Psoas muscle (tissue), 8 donors: ENCODE measurements at places on chromosomes 5 and 9. TPM values are rescaled to one million over a fixed set of nuclear protein-coding genes. Genes with fewer than 3 reads are reported as not detected.

DNA sequence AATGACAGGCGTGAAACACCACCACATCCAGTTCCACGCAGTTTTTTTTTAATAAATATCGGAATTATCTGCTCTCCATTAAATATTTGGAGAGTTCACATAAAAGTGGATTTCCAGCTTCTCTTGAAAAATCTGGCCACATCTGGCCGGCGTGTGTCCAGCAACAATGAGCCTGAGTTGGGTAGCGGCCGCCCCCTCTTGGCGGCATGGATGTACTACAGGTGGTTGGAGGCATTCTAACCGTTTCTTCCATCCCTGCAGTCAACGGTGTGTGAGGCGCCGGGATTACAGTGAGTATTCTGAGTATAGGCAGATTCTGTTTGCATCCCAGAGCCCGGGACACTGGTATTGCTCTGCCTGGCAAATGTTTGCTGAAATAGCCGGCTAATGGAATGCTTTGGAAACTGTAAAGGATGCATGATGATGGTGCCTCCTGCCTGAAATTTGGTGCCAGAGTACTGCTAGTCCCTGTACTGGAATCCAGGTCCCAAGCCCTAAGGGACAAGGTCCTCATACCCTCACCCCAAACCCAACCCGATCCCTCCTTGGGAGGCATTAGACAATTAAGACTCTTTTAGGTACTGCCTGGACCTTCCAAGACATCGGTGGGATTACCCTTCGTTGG, 13.6 kb upstream of the GM2A start:
- peak; percentile 90 for DNase-seq

The PCDHA12 gene
- 0.06 TPM for polyA plus RNA-seq

DNA sequence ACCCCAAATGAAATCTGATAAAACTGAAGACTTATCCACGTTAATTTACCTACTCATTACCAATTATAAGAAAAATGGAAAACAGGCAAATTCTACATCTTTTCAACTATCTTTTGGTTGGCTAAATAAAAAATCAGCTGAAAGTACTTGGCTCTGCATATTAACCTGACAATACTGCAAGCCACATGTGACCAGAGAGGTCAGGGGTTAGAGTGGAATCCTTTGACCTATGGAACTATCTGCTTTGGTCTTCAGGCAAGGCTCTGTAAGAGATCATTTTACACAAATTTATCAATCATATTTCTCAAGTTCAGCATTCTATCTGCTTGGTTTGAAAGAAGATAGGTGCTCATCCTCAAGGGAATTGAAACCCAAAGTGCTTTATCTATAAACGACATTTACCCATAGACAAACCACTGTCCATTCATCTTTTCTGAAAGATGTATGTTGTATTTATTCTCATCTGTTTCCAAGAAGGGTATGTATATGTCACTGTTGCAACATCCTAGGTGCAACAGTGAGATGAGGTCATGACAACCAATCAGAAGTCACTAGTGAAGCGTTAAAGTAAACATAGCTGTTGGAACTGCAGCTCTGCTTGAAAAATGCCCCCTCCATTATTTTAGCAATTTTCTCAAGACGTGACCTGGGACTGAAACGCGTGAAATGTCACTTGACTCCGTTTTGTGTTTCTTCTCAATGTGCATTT, 144.9 kb upstream of the POU5F2 start:
- no peak for DNase-seq

GRCh38 chr5:178069909-178070308, 43.4 kb upstream of the N4BP3 start:
- DNase-seq: no peak

GRCh38 chr5:151047814-151048425, 27.5 kb downstream of the GPX3 start:
- DNase-seq: no peak

DNA sequence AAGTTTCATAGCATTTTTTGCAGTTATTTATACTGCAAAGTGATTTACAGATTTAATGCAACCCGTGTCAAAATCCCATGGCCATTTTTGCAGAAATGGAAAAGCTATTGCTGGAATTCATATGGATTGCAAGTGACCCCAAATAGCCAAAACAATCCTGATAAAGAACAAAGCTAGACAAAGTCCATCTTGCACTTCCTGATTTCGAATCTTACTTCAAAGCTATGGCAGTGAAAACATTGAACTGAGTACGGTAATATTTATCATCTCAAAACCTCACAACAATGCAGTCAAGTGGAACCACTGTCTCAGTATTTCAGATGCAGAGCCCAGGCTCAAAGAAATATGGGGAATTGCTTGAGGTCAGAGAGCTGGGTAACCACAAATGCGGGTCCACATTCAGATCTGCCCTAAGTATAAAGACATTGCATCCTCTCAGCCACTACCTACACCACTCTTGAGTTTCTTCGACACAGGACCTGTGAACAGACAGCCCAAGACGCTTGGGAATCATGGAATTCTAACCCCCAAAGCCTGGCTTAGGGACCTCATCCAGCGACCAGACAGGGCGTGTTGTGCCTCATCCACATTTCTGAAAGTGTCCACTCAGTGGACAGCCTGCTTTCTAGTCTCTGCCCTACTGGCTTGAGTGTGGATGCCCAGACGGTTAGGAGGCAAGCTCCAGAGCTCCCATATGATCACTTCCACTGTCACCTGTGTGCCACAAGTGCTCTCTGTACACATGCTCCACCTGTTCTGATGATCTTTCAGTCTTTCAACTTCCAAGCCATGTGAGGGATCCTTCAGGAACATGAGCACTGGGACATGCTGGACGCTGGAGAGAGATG, 39.3 kb upstream of the KCNIP1 start:
- no peak for DNase-seq

DNA sequence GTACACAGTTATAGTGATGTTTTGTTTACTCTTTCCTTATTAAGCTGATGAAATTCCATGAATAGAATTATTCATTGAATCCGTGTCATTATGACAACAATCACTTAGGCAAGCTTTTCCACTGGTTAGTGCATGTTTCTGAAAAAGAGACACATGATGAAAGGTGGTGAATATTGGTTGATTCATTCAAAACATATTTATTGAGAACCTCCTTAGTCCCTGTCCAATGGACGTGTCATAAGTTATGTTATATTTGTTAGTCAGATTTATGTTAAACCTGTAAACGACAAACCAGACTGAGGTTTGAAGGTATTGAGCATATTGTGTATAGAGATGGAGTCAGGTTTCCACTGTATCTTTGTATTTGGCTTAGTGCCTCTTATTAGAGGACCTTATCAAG, 1888.9 kb upstream of the CDH6 start:
- DNase-seq: no peak

DNA sequence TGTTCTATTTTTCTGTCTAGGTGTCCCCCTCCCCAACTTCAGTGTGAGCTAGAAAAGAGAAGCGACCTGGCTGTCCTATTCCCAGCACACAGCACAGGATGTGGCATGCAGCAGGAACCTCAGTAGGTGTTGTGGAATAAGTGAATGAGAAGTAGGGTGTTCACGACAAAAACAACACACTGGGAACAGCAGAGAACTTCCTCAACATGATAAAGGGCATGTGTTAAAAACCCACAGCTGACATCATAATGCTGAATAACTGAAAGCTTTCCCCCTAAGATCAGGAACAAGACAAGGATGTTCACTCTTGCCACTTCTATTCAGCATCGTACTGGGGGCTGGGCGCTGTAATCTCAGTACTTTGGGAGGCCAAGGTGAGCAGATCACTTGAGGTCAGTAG, 155.6 kb upstream of the ZNF618 start:
- DNase-seq: no peak

DNA sequence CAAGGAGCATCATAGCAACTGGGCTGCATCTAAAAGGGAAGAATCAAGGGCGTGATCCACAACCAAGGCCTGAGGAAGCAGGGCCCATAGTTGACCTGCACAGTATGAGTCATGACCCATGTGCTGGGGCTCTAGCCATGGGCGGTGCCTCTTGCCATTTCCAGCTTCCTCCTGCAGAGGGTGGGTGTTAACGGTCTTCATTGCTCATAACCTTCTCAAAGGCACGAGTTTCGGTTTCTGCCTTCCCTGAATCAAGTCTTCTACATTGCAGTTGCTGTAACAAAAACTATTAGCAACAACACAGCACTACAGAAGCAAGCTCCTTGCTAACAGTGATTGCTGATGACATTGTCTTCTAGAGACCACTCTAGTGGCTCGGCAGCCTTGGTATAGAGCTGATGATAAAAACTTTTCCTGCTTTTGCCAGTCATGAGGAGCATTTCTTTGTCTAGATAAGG, 66.9 kb downstream of the CTSL start:
- DNase-seq: peak; percentile 80

DNA sequence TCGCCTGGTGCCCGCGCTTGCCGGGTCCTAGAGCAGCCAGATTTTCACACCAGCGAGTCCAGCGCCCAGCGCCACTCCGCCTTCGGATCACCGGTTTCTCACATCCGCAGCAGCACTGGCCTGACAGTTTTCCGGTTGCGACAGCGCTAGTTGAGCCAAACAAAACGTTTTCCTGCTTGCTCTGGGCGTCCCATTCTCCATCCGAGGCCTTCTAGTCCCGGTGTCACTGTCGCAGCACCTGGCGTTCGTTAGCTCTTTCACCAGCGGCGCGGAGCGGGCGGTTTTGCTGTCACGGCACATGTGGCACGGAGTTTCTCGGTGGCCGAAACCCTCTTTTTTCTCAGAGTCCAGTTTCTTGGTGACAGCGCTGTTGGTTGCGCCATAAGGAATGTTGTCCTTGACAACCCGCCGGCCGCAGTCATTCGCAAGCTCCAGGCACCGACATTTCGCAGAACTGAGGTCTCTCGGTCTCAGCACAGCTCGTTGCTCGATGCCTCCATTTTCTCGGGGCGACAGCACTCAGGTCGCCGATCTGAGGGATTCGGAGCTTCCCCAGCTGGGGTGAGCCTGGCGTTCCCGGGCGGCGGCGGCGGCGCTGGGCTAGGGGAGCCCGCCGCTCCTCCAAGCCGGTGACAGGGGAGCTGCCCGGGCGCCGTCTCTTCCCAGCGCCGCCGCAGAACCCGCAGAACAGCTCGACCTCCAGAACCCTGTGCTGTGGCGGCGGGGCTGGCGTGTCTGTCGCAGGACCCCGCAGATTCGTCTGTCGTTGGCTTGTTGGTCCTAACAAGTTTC, 47.8 kb downstream of the ANXA2R start:
- DNase-seq: peak; percentile 88
